ENCODE measurements at places on chromosomes 12 and 14.
A peak's percentile ranks its signal among the peaks of the same experiment; 100 is the strongest.

GRCh38 chr12:123150744-123151456, at the start of gene PITPNM2:
Gene PITPNM2 (minus strand): TSS chr12:123151090. CDS start chr12:123034590, 116,500 bp downstream.
- peak; percentile 35 for DNase-seq

GRCh38 chr12:24109381-24110039, 160.0 kb upstream of the SOX5 start:
- DNase-seq: no peak

DNA sequence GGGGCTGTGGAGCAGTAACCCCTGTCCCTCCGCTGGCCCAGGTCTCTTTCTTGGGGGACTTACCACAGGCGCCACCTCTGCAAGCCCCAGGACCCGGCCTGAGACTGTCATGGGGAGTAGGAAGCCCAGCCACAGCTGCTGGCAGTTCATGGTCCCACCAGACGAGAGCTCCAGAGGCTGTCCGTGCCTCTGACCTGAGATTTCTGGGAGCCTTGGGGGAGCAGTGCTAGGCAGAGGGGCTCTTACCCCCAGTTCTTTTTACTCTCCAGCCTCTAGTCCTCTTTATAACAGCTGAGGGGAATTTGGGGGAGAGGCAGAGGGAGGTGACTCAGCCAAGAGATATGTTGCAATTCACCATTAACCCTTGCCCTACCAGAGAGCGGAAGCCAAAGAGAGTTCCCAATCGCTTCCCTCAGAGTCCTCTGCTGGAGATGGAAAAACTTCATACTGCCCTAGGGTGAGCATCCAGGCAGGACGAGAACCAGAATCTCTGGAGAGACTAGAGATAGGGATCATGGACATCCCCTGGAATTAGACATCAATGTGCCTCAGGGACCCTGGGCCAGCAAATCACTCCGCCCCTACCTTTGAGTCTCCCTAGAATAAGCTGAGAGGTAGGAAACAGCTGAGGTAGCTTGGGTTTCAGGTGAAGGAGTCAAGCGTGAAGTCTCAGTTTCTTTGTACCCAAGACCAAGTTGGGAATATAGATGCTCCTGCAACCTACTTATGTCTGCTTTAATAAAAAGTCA, at the start of gene MMP19:
TSS of gene MMP19 (minus strand) at position 256 of the 749 bp plus-strand sequence. CDS start at position 150, 106 bp downstream.
- no peak for DNase-seq

DNA sequence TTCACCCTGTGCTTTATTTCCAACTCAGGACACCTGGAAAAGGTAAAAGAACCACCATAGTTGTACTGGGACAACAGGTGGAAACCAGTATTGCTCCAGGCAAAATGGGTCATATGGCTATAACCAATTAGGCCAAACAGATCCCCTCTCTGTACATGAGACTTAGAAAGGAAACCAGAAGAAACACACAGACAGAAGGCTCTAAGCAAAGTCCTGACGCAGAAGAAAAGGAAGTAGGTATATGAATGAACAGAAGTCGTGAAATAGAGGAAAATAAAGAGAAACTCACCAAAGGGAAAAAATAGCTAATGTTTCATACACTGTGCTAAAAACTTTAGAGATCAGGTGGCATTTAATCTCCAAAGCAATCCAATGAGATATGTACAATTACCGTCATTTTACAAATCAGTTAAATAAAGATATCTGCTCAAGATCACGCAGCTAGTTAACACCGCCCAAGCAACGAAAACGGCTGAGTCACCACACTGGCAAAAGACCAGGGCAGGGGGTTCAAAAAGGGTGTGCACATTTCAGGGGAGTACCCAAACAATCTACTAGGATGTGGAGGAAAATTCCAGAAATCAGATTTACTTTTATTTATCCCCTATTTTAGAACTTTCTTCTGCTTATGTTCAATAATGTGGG, 82.3 kb downstream of the ITPR2 start:
- DNase-seq: no peak

DNA sequence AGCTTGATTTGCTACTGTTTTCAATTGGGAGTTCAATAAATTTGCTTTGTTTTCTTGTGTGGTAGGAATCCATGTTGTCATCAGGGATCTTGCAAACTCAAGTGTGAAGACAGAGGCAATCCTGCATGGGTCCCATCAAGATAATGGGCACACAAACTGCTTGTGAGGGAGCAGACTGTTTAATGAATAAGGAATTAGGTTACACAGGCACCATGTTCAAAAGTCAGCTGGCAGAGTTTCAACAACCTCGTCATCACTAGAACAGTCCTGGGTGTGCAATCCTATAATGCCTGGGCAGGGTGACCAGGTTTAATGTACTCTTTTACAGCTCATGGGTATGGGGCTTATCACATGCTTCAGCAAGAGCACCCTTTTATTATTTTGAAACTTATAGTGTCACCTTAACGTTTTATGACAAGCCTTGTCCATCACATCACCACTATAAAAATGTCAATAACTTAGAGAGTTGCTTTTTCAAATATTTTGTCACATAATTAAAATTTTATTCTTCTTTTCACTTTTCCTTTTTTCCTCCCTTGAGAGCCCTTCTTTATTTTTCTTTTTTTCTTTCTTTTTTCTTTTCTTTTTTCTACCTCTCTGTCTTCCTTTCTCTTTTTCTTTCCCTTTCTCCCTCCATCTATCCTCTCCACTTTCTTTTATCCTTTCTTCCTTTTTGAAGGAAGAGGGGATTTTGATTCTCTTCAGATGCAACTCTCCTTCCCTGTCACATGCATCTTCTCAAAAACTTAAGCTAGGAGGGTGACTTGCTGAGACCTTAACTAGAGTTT, 252.2 kb upstream of the ATP2B1 start:
- no peak for DNase-seq

Measured in CD4-positive, alpha-beta T cell treated with Interleukin-4 for 4 hours (primary cell).